ENCODE measurements at places on chromosomes 6 and 20.
A peak's percentile ranks its signal among the peaks of the same experiment; 100 is the strongest.

DNA sequence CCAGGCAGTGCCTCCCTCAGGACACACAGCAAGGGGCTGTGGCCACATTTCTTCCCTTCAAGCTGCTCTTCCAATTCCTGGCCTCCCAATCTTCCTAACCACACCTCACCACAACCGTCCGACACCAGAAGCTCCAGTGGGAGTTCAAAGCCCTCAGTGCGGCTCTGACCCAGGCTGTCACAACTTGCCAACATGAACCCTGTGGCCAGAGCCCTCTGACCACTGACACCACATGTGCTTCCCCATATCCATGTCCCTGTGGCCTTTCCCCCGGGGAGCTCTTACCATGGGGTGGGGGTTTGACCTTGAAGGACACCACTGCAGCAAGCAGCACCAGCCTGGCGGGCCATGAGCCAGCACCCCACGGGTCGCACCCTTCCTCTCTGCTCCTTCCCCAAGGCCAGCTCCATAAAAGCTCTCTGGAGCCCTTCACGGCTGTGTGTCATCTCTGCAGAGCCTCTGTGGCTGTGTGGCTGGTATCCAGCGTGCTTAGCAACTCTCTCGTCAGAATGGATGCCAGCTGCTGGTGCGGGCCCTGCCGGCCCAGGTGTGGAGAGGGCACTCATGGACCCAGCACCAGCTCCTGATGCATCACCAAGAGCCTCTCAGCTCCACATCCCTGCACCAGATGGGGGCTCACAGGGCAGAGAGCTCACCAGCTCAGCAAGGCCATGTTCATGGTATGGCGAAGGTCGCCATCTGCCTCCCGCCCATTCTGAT is 106.1 kb downstream of the PSMB1 start:
- DNase-seq, result no peak

DNA sequence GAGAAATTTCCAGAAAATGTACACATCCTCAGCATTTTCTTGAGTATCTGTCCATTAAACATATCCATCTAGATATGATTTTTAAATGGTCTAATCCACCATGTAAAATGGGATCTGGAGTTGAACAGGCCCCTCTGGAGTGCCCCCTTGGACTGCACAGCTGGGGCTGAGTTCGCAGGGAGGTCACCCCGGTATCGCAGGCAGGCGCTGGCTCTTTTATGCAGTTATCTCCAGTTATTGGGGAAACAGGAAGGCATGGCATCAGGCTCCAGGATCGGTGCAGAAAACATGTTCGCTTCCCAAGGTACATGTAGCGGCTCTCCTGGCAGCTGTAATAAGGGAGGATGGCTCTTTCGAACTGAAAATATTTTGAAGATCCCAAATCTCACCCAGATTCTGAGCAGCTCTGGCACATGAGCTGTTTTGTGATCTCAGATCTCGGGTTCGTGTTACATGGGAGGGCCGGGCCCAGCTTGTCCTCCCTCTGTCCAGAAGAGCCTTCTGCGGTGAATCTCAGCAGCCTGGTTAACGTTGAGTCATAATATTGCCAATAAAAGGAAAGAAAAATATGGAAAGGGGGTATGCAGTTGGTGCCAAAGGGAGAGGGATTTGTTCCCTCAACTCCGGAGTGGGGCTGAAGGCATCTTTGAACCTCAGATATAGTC is 167.7 kb downstream of the EYA2 start:
- no peak for DNase-seq

GRCh38 chr6:70241031-70241430 is 61.9 kb downstream of the COL9A1 start:
- no peak for DNase-seq

DNA sequence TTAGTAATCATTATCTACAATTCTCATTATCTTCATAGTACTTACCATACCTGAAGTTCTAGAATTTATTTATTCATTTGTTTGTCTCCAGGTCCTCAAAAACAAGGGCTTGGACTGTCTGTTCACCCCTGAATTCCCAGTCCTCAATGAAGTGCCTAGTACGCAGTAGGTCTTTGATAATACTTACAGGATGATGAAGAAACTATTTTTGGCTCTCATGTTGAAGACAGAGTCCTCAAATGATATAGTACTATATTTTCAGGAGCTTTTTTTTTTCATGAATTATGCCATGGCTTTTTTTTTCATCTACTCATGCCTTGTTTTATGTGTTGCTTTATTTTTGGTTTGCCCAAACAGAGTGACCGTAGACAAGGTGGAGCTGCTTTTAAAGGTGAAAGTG is 66.5 kb downstream of the NDUFAF5 start:
- DNase-seq, result no peak

DNA sequence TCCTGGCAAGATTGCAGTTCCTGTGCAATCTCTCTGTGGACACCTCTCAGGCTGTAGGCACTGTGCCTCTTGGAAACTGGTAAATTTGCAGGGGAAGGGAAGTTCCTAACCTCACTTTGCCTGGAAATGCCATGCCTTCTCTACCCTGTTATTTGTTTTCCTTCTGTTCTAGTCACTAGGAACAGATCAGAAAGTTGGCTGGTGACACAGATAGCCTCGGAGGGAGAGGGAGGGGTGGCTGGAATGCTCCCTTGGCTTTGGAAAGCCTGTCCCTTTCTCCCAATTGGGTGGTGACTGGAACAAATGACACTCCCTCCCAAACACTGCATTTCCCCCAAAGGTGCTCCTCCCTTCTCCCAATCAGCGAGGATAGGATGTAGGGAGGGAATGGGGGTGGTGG is 131.5 kb upstream of the F13A1 start:
- DNase-seq, result no peak

GRCh38 chr6:168834801-168835200 is 393.8 kb downstream of the SMOC2 start:
- no peak for DNase-seq

DNA sequence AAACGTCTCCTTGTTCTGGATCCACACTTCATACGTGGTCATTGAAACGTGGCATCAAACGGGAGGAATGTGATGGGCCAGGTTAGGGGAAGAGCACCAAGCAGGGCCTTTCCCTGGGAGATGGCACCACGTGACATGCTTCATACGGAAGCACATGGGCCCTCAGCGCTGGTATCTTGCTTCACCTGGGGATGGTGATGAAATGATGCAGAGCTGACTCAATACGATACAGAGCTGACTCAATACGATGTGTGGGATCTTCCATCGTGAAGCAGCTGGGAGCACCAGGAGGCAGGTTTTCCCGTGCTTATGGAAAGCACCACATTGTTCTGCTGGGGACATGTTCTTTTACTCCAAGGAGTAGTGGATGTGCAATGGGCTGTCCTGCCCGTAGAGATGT is 22.5 kb upstream of the TAGAP start:
- no peak for DNase-seq

GRCh38 chr6:156557911-156558259 is 219.3 kb upstream of the ARID1B start:
- no peak for DNase-seq

GRCh38 chr6:75272145-75272840 is 12.3 kb downstream of the TMEM30A start:
- DNase-seq, result peak; percentile 51

GRCh38 chr6:73606428-73606827 is 47.4 kb downstream of the SLC17A5 start:
- DNase-seq, result no peak

GRCh38 chr20:1576641-1577040 is 19.1 kb upstream of the SIRPD start:
- no peak for DNase-seq

DNA sequence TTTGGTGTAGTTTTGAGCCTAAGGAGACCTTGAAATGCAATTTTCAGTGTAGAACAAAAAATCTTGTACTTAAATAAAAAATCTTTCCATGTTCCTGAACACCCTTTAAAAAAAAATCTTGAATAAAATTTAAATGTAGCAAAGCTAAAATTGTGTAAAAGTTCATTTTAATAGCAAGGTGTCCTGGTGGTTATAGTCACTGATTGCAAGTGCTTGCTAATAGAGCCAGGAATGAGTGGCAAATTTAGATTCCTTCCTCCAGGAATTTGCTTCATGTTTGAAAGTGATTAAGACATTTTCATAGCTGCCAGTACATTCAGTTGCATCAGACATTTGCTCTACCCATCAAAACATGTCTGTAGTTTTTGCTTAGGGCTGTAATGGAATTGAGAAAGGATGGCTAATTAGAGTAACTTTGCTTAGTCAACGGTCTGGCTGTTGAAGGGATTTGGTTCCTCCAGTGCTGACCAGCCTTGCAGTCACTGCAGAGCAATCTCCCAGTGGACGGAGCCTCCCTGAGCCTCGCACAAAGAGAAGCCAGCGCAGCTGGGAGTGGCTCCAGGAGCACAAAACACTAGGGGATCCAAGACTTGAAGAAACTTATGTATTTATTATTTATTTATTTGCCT is 36.5 kb downstream of the AKAP12 start:
- DNase-seq, result peak; percentile 87

DNA sequence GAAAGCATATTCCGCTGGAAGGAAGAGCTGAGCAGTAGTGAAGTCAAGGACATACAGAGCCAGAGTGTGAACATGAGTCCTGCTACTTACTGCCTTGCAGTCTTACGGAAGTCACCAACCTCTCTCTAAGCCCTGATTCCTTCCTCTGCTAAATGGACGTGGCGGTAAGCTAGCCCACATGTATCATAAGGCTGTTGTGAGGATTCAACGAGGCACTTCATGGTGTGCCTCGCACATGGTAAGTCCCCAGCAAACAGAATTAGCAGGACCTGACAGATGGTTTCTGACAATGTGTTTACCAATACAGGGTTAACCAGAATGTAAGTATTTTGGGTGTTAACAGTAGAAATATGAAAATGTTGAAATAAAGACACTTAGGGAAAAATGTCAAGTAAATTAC is 93.2 kb downstream of the IRF4 start:
- DNase-seq, result no peak

GRCh38 chr6:89562093-89562973 is 76.2 kb downstream of the LYRM2 start:
- DNase-seq, result peak; percentile 3

DNA sequence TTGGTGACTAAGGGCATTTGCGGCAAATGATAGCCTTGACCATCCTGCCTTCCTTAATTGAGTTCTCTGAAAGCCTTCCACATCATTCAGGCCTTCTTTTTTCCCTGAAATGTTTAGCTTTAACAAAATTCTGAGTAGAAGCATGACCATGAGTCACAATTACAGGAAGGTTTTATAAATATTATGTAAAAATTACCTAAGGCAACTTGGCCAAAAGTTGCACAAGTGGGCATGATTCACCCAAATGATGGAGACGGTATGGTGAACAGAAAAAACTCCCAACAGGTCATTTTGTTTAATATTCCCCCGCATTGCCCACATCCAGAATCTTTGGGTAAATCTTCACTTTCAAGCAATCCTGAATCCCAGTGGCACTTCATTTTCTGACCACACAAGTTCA is 37.0 kb downstream of the MC3R start:
- DNase-seq, result no peak

DNA sequence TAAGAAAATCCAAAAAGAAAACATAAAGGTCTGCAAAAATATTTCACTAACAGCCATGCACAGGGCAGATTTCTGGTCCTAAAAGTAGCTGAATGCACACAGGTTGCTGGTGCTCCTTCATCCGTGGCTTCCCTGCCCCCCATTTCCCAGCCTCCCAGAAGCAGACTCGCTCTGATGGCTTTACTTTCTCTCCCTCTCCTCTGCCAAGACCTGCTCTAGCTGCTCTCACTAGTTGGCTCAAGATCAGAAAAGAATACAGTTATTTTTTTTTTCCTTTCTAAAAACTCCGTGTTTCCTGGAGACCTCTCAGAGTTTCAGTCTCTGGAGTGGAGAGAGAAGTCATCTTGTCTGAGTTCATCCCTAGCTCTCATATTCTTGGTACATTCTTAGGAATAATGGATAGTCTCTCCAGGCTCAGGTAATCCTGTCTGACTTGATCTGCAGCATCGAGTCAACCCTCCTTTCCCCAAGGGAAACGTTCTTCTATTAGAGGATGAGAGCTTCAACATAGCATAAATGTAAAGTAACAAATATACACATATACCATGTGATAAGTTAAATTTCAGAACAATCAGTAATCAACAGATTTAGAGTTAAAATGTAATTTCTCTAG is 214.2 kb downstream of the TBC1D7 start:
- DNase-seq, result no peak

- DNase-seq, result no peak
These were observed 204.6 kb downstream of the FOXC1 start for GRCh38 chr6:1814279-1814678.

DNA sequence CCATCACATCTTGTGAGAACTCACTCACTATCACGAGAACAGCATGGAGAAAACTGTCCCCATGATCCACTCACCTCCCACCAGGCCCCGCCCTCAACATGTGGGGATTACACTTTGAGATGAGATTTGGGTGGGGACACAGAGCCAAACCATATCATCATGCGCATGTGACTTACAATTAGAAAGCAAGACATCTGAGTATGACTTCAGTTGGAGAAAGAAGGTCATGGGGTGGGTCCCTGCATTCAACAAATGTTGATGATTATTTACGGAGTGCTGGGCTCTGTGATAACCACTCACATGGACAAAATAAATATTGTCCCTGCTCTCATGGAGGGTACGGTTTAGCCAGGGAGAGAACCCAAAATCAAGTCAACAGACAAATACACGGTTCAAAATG is 37.9 kb downstream of the VSTM2L start:
- no peak for DNase-seq

DNA sequence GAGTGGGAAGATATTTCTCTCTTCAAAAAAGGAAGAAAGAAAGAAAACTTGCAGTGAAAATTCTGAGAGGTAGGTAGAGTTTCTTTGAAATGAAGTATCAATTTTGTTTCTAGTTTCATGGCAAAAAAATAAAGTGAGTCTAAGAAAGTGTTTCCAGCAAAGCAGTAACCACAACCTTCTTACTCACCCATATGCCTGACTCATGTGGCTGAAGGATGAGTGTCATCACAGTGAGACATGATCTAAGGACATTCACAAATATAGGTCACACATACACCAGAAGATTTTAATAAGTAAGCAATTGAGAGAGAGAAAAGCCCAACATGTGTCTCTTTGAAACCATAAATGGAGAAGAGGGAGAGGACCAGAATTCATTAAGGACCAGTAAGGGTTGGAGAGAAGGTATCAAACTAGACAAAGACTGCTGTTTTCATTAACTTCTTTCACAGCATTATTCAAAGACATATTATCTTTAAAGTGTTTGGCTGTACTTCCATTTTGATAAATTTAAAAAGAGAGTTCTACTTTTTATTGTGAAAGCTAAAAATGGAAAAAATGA is 169.5 kb downstream of the FRK start:
- DNase-seq, result peak; percentile 86

GRCh38 chr20:47027042-47027441 is 132.4 kb downstream of the EYA2 start:
- DNase-seq, result no peak

DNA sequence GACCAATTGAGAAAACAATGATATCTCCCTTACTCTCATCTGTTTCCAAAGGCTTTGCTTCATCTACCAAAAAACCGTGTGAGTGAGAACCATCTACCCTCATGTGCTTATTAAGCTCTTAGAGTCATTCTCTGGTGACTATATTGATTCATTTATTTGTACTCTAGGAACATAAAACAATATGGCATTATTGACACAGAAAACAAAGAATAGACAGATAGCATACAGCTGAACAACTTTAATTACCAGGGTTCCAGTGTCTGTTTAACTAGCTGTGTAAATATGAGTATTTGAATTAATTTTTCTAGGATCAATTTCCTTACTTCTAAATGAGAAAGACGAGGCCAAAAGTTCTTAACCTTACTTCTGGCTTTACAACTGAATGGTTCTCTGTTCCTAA is 31.3 kb upstream of the HEY2 start:
- no peak for DNase-seq

- no peak for DNase-seq
These were observed 52.9 kb downstream of the FAM83B start for GRCh38 chr6:54899442-54899841.

GRCh38 chr20:50216543-50217206 is 26.0 kb downstream of the CEBPB start:
- DNase-seq, result no peak

GRCh38 chr6:119533603-119534279 is 184.2 kb upstream of the MAN1A1 start:
- peak; percentile 68 for DNase-seq
